Fibroblast of villous mesenchyme (primary cell): ENCODE measurements at places on chromosomes 12 and 14.

DNA sequence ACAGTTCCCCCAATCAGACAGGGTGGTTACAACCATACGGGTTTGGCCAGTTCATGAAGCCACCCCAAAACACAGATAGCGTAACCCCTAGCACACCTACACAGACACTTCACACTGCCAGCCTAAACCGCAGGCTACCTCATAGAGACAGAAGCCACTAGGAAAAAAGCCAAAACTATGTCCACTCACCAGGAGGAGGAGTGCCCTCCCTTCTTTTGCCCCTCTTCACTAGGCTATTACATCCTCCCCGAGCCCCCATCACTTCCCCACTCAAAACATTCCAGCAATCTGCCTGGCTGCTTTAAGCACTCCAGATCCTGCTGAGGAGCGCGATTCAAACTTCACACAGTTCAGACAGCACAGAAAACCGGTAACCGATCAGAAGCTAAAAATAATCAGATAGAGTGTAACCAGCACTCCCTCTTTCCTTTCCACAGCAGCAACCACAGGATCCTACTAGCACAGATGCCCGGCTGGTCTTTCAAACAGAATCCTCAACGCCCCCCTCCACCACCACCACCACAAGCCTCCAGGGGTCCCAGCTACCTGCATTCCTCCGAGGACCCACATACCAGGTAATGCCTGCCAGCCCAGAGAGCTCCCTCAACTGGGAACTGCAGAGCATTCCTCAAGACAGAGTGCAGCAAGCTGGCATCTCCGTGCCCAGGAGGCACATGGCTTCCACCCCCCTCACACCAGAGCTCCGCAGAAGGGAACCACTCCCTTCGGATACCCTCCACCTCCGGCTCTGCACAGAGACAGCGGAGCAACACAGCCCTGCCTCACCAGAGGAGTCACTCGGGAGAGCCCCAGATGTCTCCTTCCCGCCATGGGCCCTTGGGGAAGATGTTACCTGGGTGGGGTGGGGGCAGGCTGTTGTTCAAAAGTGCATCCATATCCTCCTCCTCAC lies 1.5 kb downstream of the CHD4 start:
- DNase-seq: peak; percentile 23

DNA sequence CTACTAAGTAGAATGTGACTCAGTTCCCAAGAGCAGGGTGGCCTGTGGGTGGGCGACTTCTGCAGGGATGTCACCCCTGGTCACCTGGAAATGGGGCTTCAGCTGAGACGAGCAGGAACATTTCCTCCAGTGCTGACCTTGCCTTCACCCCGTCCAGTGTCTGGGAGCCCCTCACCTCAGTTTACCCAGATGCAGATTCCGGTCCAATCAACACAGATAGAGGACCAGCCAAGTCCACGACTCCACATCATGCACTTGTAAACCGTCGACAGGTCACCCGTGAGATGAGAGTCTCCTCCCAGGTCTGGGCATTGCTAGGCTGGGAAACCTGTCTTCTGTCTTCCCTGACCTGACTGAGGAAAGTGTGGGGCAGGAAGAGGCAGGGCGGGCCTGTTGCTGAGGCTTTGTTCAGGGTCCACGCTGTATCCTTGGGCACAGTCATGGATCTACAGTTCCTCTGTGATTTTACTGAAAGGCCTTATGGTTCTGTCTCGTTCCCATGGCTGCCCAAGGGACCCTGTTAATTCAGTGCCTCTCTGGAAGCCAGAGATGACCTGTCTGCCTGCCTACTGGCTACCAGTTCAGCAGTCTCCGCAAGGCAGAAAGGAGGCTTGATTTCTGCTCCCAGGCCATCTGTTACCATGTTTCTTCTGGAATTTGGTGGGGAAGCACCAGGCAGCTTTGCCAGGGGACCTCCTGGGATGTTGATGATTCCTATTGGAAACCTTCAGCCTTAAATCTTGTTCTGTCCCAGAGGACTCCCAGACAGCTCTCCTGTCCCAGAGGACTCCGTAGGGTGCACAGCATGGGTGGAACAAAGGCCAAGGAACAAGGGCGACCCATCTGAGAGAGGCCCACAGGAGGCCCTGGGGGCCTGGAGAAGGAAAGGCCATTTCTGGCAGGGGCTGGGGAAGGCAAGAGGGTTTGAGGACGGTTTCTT lies 288.5 kb upstream of the RTL1 start:
- DNase-seq: no peak

- no peak for DNase-seq
These were observed 201.2 kb upstream of the SFSWAP start for GRCh38 chr12:131509701-131510100.

- peak; percentile 44 for DNase-seq
These were observed 9.6 kb upstream of the GPHN start for GRCh38 chr14:66498311-66498710.

DNA sequence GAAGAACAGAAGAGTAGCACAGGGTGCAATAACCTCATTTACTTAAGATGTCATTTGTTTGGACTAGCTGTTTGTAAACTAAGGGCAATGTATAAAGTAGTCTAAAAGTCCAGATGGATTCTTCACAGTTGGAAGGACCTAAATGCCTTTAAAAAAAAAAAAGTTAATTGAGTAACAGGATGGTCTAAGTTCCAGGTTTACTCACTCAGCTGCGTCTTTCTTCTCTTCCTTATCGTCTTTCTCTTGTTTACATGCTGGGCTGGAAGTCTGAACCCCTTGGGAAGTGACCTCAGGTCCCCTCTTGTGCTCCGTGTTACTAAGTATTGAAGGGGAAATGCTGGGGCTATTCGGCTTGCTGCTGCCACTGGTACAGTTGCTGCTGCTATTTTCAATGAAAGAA lies 82.5 kb downstream of the SH2B3 start:
- DNase-seq: peak; percentile 86

GRCh38 chr14:100775351-100775830 lies 48.7 kb downstream of the DLK1 start:
- no peak for DNase-seq

- peak; percentile 2 for DNase-seq
These were observed 345.6 kb downstream of the ADAMTS20 start for GRCh38 chr12:43206396-43206795.

DNA sequence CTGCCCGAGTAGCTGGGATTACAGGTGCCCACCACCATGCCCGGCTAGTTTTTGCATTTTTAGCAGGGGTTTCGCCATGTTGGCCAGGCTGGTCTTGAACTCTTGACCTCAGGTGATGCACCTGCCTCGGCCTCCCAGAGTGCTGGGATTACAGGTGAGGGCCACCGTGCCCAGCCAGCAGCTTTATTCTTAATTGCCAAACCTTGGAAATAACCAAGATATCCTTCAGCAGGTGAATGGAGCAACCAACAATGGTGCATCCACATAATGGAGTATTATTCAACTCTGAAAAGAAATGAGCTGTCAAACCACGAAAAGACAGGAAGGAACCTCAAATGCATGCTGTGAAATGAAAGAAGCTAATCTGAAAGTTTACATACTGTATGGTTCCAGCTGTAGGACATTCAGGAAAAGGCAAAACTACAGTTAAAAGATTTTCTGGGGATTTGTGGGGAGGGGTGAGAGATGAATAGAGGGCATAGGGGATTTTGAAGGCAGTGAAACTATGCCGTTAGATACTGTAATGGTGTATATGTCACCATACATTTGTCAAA lies 118.8 kb upstream of the CCND2 start:
- DNase-seq: no peak

- DNase-seq: no peak
These were observed 455.6 kb downstream of the ZFP36L1 start for GRCh38 chr14:68337279-68337678.

- no peak for DNase-seq
These were observed 42.7 kb downstream of the SSH1 start for GRCh38 chr12:108814462-108815211.

DNA sequence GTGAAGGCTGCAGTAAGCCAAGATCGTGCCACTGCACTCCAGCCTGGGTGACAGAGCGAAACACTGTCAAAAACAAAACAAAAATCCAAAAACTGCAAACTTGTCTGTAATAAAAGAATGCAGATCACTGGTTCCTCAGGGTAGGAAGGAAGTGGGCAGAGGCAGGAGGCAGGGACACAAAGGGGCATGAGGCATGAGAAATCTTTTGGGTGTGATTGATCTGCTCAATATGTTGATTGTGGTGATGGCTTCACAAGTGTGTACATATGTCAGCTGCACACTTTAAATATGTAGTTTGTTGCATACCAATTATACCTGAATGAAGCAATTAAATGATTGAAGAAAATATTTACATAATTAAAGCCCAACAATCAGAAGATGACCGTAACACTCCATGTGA lies 117.6 kb downstream of the CMAS start:
- no peak for DNase-seq

DNA sequence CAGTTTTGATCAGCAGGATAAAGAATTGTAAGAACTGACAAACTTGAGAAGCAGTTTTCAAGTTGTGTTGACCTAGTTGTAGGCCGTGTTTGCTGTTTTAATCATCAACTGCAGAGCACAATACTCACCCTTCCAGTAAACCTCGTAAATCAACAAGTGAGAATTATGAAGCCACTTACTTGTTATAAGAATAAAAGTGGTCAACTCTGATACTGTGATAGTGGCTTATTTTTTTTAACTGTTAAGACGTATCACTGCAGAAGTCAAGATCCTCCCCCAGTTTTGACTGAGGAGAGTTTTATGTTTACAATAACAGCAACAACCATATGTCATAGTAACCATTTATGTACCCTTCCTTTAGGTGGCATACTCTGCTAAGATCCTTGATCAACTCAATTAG lies 100.8 kb upstream of the DACT1 start:
- no peak for DNase-seq

GRCh38 chr12:62248873-62249272 lies 11.3 kb upstream of the USP15 start:
- peak; percentile 51 for DNase-seq

DNA sequence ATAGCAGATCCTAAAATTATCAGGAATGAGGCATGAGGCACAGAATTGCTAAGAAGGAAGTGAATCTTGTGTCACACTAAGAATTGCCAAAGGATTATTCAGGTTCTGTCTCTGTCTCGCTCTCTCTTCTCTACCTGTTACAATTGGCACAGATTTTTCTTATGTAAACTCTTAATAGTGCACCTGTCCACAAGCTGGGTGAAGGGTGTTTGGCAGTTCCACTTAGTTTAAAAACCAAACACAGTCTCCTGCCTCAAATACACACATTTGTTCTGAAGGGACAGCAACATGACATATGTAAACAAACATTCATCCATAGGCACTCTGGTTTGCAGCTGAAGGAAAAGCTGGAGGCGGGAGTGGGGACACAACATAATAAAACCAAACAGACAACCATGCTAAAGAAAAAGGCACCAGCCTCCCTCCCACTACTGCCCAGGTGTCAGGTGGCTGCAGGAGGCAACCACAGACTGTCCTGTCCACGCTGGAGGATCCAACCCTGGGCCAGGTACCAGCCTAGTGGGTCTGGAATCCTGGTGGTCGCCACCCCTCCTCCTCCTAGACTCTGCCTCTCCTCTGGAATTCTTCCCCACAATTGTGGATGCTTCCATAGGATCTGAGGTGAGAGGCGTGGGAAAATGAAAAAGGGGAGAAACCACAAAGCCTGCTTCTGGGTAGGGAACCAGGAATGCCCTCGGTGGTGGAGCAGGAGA lies 81.2 kb downstream of the TMEM260 start:
- DNase-seq: no peak
